ENCODE measurements at places on chromosomes 6 and 20. TPM values are rescaled to one million over a fixed set of nuclear protein-coding genes. Genes with fewer than 3 reads are reported as not detected.

Gene ACOT8
- 46.5 TPM for total RNA-seq

Gene CPNE5
- total RNA-seq = 0.55 TPM

Gene ERVFRD-1
- total RNA-seq = not detected

Gene HMGN4
- total RNA-seq = 64.3 TPM

Gene ADGRG6
- total RNA-seq = 6.4 TPM

Gene TRAPPC3L
- total RNA-seq = 0.14 TPM

Gene OSTM1
- total RNA-seq = 32.7 TPM

Gene ANKRD6
- total RNA-seq = 1.1 TPM

Gene HLA-DOA
- total RNA-seq = under 0.01 TPM

Gene LPA
- total RNA-seq = not detected

Gene NUDT3
- total RNA-seq = 16.4 TPM

Gene AFDN
- total RNA-seq = 33.3 TPM

Gene CCR6
- total RNA-seq = not detected

Gene NKX2-2
- total RNA-seq = not detected

Gene OR2H1
- 0.14 TPM for total RNA-seq

Gene KIF13A
- total RNA-seq = 72.6 TPM

Gene EFCAB8
- total RNA-seq = 0.28 TPM

Gene TMEM63B
- 37.0 TPM for total RNA-seq

Gene AKAP7
- total RNA-seq = 6.3 TPM

Gene CCN6
- total RNA-seq = not detected

Gene ABHD16B
- not detected for total RNA-seq

Gene SLC22A1
- total RNA-seq = 0.92 TPM

Gene MUC22
- not detected for total RNA-seq

Data from smooth muscle cell of bladder (primary cell).